ENCODE measurements at places on chromosomes 7 and 10.
A peak's percentile ranks its signal among the peaks of the same experiment; 100 is the strongest.

DNA sequence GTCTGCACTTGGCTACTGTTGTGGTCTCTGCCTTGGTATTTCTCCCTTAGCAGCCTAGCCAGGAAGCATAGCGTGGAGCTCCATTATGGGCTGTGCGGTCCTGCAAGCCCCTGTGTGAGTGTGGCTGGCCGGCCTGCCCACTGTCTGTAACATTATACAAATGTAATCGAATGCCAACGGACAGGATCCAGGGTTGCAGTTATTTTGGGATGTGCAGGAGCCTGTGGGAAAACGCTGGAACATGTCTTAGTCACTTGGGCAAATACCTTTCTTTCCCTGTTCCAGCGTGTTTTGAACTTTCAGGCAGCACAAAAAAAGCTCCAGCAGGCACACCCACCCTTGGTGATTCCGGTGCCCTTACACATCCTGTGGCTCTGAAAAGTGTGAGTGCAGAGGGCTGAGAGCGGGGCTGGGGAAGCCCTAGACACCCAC is 29.5 kb downstream of the BAG3 start:
- no peak for DNase-seq

GRCh38 chr10:34815185-34816084 is at the start of gene PARD3:
Gene PARD3 (minus strand): TSS chr10:34815296. CDS start chr10:34814995, 301 bp downstream.
- no peak for DNase-seq

DNA sequence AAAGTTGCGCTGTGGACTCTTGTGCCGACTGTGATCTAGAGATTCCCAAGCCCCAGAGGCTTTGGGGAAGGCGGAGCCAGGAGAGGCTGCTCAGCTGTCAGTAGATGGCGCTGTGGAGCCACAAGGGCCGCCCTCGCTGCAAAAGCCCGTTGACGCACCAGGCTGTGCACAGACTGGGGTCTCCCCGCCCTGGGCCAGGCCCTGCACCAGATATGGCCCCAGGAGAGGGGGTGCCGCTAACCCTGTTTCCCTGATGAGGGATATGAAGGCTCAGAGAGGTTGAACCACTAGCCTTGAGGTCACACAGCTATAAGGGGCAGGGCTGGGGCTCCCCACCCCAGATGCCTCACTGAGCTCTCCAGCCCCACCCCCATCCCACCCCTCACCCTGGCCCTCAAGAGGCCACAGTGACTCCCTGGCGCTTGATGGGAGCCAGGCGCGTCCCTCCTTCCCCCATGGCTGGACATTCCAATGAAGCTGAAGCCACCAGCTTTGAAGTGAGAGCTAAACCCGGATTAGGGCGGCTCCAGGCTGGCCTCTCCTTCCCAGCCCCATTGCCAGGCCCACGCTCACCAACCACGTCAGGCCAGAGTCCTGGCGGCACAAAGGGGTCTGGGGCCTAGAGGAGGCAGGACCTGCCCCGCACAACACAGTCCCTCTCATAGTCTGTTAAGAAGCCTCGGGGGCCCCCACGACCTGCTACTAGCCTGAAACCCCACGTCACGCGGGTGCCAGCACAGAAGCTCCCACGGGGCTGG is 26.4 kb downstream of the MYL10 start:
- DNase-seq: peak; percentile 52

GRCh38 chr7:147584771-147585193 is 1005.8 kb upstream of the C7orf33 start:
- no peak for DNase-seq

DNA sequence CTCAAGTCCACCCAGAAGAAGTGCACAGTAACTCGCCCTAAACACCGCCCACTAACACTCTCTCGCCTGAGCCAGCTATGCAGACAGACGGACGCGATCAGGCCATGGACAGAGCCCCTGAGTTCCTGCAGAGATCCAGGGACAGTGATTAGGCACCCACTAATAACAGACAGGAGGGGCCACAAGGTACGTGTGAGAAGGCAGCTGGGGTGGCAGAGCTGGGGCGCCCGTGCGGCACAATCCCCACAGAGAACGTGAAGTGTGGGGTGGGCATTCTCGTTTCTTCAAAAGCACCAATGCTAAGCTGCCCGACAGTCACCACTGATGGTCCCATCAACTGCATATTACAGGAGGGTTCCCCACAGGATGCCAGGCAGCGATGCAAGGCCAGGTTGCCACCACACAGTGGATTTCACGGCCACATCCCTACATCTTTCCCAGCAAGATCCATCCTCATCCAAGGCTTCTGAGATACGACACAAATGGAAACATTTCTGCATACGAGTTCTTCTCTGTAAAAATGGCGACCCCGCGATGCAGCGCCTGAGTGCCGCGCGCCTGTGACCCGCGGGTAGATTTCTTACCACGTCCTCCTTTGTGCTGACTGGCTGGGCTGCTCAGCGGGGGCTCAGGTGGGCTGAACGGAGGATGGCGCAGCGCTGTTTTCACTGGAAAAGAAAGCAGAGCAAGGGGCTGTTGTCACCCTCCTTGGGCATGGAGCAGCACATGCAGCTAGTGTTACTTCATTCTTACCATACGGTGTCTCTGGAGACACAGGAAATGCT is 237.5 kb downstream of the TNS3 start:
- DNase-seq: no peak

DNA sequence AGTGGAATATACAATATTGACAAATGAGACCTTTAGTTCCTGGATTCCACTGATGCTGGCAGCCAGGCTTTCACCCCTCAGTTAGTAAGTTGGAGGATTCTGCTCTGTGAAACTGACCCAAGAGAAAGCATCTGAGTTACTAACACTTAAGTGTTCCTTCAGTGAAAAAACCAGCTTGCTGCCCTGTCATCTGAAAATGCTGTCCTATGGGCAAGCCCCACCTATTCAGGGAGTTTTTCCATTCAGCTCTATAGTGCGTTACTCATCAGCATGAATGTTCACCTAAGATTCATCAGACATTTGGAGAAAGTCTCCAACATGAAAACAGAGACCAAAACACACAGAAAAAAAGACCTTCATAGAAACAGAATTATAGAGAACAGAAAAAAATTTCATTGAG is 37.9 kb downstream of the PRPF18 start:
- no peak for DNase-seq

- no peak for DNase-seq
Measured at GRCh38 chr10:58992830-58993460, 183.5 kb upstream of the PHYHIPL start.

- DNase-seq: no peak
Measured at GRCh38 chr10:58104351-58104751, 163.3 kb downstream of the IPMK start.

- no peak for DNase-seq
Measured at GRCh38 chr7:15855525-15856109, 169.1 kb upstream of the MEOX2 start.

DNA sequence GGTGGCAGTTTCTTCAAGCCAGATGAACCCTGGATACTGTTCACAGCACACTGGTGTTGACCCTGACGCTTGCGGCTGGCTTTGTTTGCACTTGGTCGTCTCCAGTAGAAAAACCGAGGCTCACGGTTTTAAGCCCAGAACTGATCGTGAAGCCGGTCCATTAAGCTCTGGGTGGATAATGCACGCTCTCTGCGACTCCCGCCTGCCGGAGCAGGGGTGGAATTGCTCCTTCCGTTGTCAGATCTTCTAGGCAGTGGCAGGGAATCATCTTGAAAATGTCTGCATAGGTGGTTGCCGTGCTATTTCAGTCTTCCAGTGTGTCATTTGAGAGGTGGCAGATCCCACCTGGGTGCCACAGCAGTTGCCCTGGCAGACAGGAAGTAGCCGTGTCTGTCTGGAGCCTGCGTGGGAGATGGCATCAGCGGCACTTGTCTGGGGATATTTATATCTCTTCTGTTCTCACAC is 35.9 kb upstream of the AP5Z1 start:
- DNase-seq: no peak

GRCh38 chr10:72337039-72337629 is 17.6 kb downstream of the DNAJB12 start:
- peak; percentile 87 for DNase-seq

DNA sequence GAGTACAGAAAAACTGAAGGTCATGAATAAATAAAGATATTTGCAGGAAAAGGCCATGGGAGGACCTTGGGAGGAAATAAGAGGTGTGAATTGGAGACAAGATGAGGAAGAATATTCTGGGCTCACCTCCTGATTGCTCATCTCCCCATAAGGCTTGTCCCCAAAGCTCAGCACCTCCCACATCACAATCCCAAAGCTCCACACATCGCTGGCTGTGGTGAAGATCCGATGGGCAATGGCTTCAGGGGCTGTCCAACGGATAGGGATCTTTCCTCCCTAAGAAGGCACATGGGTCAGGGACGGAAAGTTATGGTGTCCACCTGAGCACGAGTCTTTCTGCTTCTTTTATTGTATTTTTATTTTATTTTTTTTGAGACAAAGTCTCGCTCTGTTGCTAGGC is 12.9 kb downstream of the ZYX start:
- no peak for DNase-seq

DNA sequence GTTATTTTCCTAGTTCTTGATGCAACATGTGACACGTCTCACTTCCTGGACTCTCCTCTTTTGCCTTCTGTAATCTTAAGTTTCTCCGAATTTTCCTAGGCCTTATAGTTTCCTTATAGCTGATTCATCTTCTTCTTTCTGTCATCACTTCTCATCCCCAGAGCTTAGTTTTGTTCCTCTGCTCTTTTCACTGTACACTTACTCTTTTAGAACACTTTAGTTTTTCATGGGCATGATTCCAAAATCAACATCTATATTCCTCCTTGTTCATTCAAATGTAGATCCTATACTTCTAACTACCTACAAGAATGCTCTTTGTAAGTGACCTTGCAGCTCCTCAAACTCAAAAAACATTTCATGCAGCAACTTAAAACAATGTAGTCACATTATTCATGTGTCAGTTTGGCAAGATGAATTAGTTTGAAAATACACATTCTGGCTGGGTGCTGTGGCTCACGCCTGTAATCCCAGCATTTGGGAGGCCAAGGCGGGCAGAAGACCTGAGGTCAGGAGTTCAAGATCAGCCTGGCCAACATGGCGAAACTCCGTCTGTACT is 13.1 kb upstream of the SLC26A3 start:
- DNase-seq: no peak

GRCh38 chr10:77987671-77988255 is 41.6 kb downstream of the POLR3A start:
- DNase-seq: no peak

- DNase-seq: no peak
Measured at GRCh38 chr7:139893461-139893860, 64.4 kb downstream of the TBXAS1 start.

- no peak for DNase-seq
Measured at GRCh38 chr7:20038676-20039075, 178.5 kb downstream of the MACC1 start.

- DNase-seq: no peak
Measured at GRCh38 chr10:4431114-4431863, 394.7 kb upstream of the AKR1E2 start.

DNA sequence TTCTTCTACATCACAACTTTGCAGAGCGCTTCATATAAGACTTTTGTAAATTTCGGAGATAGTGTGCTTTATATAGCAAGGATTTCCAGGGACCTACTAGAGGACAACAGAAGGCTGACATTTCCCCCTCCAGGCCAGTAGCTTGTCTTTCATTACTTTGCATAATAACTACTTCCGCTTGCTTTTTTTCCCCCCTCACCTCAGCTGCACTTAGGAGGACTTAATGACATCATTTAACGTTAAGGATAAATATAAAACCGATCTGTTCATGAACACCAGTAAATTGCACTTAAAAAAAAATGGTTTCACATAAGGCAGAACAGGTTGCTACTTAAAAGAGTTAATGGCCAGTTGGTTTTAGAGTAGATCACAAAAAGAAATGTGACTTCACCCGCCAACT is 172.3 kb downstream of the AUTS2 start:
- DNase-seq: no peak

- DNase-seq: no peak
Measured at GRCh38 chr7:69577221-69577620, 21.1 kb upstream of the AUTS2 start.

DNA sequence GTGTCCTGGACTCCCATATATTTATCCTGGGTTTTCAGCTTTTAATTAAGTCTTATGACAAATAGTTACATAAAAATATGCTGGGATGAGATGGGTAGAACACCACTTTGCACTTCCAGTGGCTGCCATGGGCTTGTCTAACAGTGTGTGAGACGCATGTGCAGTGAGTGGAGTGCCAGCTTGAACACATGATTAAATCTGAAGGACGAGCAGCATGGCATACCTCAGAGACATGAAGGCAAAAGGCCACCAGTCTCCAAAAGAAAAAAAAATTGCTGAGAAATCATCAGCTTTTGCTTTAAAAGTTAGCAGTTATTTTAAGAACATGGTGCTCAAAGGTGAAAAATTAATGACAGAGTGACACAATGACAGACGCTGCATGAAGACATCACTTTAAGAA is 139.0 kb upstream of the ADCY1 start:
- no peak for DNase-seq

DNA sequence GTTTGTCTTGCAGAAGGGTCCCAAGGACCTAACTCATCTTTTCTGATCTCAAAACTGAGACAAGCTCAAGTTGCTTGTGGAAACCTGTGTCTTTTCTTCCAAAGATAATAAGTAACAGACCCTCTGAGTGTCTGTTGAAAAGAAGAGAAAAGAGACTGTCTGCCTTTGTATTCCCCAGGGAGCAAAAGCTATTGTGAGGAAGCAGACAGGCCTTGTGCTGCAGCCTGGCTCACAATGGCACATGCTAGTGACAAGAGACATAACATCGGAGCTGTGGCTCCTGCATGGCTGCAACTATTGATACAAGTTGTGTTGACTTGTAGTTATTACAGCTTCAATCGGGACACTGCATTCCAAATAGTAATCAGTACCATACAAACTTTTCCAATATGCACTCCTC is 202.9 kb downstream of the DKK1 start:
- DNase-seq: no peak

DNA sequence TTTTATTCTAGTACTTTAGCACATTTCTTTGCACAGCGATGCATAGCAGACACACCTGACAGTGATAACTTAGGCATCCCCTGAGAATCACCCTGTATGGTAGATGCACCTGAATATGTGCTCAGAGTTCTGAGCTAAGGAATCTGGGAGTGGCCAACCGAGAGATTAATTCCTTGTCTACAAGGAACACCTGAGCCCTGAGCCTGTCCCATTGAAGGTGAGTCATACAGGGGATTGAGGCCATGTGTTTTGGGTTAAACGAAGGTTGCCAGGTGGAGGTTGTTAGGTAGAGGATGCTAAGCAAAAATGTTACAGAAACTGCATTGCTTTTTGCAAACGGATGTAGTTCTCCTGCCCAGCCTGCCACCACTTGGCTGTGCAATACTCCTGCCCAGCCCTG is 128.9 kb downstream of the AMPH start:
- DNase-seq: no peak
